ENCODE measurements at places on chromosomes 2 and 18. TPM values are rescaled to one million over a fixed set of nuclear protein-coding genes. Genes with fewer than 3 reads are reported as not detected.

ANKRD30BL gene
- total RNA-seq: not detected

MOGAT1 gene
- total RNA-seq: not detected

DCC gene
- total RNA-seq: not detected

SLC5A7 gene
- total RNA-seq: not detected

ZNF24 gene
- total RNA-seq: 48.6 TPM

RAPGEF4 gene
- total RNA-seq: 0.21 TPM

ABHD1 gene
- total RNA-seq: 0.29 TPM

RETREG2 gene
- 60.3 TPM for total RNA-seq

FN1 gene
- 0.50 TPM for total RNA-seq

SULT1C4 gene
- not detected for total RNA-seq

FTCDNL1 gene
- 2.9 TPM for total RNA-seq

ALK gene
- not detected for total RNA-seq

KCNK3 gene
- total RNA-seq: not detected

INHBB gene
- total RNA-seq: not detected

NTSR2 gene
- total RNA-seq: not detected

IL36RN gene
- not detected for total RNA-seq

ABCB11 gene
- total RNA-seq: not detected

ARHGEF4 gene
- total RNA-seq: 0.52 TPM

CCDC178 gene
- total RNA-seq: not detected

EVA1A gene
- total RNA-seq: not detected

RND3 gene
- not detected for total RNA-seq

VWC2L gene
- total RNA-seq: not detected

TCF7L1 gene
- total RNA-seq: 0.07 TPM
